Astrocyte (in vitro differentiated cells and primary cell): ENCODE measurements at places on chromosomes 3 and 15.

- DNase-seq: peak; percentile 83
Measured at GRCh38 chr15:83845230-83845629, 191.3 kb downstream of the ADAMTSL3 start.

DNA sequence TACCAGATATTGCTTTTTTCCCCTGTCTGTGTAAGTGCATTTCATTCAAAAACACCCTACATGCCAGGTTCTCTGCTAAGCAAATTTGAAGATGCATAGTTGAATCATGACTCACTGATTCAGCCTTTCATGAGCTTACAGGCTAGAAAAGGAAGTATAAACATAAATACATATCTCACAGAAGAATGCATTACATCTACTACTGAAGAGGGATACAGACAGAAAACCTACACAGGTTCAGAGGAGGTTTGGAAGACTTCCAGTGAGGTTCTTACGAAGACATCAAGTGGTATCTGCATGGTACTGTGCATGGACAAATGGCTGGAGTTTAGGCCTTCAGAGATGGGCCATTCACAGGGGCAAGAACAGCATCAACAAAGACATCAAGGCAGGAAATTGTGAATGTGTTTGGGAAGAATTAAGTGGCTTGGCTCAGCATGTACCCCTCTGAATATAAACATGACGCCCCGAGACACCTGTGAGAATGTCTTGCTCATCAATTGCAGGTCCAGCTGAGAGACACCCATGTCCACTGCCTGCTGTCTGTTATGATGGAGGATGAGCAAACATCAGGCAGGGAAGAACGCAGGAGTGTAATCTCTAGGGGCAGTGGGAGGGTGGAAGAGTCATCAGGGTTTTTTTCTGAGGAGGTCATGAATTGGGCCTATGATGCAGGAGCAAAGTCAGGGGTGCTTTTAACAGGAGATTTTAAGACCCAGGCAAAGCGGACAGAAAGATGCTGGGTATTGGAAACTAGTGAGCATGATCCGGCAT is 105.1 kb upstream of the GALNT15 start:
- peak; percentile 98 for DNase-seq

GRCh38 chr3:13143381-13144004 is 70.3 kb upstream of the IQSEC1 start:
- DNase-seq: no peak

DNA sequence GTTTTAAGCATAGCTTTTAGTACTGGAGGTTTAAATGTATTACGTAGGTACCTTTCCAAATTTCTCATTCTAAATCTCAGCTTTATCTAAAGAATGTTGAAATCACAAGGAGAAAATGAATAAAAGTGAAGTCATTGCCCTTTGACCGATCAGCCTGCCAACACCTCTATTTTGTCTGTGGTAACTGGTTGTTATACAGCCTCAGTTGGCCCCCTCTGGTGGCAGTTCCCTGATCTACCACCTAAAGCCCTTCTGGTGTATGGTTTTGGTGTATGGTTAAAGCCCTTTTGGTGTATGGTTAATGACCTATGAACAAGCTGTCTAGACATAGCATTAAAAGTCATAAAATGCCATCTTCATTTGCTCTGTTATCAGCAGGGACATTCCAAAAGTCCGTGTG is 378.2 kb upstream of the AZI2 start:
- peak; percentile 3 for DNase-seq

GRCh38 chr3:186259612-186260383 is 102.2 kb downstream of the DGKG start:
- peak; percentile 54 for DNase-seq

- DNase-seq: peak; percentile 39
Measured at GRCh38 chr3:56799251-56799882, 2.4 kb downstream of the ARHGEF3 start.

DNA sequence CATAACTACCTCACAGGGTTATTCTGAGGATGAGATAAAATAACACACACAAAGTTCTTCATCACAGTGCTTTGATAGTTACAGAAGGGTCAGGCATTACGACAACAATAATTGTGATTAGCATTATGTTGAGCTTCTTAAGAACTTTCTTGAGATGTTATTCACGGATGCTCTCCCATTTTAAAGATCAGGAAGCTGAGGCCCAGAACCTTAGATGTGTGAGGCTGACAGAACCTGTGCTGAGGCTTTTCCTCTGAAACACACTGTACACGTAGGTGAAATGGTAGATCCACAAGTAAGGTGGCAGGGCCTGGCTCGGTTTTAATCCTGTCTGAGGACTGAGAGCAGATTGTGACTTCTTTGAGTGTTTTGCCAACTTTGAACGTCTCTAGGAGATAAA is 211.2 kb upstream of the BHLHE40 start:
- no peak for DNase-seq

- DNase-seq: peak; percentile 90
Measured at GRCh38 chr15:41940441-41940857, 31.9 kb downstream of the EHD4 start.

DNA sequence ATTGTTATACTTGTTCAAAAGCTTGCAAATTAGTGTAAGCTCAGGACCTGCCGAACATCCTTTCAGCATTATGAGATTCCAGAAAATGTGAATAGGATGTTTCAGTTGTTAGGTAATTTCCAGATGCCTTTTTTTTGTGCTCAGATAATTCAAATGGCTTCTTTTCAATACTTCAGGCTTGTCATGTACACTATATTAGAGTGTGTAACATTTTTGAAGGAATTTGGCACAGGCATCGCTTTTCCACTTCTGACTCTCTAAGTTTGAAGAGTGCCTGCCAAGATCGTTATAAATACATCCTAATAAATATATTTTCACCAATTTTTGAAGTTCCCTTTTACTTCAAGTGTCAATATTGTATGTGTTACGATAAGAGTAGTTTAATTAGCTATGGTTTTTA is 35.2 kb downstream of the CADM2 start:
- DNase-seq: no peak

DNA sequence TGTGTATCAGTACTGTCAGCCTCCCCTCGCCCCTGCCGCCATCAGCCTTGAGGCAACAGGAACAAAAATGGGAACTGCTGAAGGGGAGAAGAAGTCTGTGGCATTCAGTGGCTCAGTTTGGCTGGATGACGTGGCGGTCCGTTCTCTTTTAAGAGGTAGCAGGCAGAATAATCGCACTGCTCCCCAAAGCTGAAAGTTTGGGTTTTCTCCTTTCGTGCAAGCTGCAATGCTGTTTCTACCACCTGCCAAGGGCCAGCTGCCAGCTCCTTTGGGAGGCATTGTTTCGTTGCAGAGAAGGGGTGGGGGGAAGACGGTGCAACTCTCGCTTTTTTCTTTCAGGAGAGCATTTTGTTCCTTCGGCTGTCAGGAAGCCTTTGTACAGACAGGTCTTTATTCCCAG is 369.6 kb upstream of the RORA start:
- DNase-seq: no peak

GRCh38 chr15:62606376-62607113 is 436.0 kb upstream of the TPM1 start:
- peak; percentile 100 for DNase-seq

- no peak for DNase-seq
Measured at GRCh38 chr3:16838561-16838960, 46.2 kb upstream of the PLCL2 start.

DNA sequence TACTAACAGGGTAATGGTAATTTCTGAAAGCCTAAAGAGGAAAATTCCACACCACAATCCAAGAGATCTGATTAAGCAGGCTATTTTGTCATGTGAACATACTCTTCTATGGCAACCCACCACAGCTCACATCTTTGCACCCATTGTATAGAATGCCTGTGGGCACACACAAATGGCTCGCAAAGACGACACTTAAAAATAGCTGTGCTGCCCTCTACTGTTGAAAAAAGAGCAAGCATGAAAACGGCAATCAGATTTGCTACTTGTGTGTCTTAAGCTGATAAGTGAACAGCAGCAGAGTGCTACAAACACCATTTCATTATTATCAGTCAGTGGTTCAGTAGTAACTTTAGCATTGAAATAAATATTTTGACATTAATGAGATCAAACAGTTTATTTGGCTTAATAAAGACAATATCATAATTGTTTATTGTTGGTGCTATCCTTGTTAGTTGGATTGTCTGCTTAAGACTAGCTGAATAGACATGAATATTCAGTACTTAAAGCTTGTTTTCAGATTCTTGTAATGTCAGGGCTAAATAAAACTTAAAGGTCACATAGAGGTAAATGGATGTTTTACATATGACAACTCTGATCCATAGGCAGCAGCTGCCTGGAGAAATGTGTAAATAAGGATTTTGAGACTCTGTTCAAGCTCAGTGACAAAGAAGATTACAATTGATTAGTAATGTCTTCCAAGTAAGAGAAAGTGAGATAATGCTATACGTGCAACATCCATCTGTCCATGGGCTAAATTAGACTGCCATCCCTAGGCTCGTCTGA is 199.1 kb downstream of the LRRN1 start:
- peak; percentile 38 for DNase-seq
